Stromal cell of bone marrow (primary cell): ENCODE measurements at places on chromosomes 13 and 19.
A peak's percentile ranks its signal among the peaks of the same experiment; 100 is the strongest.

- no peak for DNase-seq
These were observed 59.6 kb upstream of the NPAS1 start for GRCh38 chr19:46959894-46960556.

DNA sequence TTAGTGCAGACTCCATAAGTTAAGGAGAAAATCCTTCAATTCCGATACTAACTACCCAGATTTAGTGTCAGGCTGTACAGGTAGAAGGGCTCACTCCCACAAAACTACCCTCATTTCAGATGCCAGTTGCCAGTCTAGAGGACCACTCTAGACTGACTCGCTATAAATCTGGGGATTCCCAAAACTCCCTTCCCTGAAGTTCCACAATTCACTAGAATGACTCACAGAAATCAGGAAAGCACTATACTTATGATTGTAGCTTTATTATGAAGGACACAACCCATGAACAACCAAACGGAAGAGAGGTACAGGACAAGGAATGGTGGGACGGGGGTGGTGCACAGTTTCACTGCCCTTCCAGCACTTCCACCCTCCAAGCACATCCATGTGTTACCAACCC, 321.2 kb downstream of the DIAPH3 start:
- DNase-seq, result no peak

DNA sequence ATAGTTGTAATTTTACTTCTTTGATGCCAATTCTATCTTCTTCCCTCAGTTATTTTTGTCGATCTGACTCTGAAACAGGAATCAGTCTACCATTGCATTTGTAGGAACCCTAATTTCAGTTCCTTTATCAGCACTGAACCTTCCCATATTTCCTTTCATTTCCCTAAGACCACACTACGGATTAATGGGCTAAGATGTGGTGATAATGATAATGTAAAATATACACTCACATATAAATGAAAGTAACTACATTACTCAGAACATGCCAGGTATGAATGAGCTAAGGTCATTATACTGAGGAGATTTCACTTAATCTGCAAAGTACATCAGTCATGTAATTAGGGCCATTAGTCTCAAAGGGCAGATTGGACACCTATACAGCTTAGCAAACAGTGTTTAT, 60.2 kb upstream of the RFC3 start:
- DNase-seq, result no peak

DNA sequence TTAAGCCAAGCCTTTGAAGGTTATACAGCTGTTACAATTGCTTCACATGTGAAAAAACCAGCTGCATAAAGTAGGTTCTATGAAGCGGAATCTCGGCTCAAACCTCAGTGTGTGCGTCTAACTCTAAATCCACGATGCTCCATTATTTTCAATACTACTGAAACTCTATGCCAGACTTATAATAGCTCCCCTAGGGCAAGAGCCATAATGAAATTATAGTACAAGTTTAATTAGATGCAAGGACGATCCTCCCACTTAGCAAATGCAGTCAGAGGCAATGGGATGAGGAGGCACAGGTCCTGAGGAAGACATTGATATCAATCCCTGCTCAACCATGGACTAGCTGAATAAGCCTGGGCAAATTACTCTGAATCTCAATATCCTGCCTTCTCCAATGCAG, 31.1 kb downstream of the SLC7A1 start:
- no peak for DNase-seq

GRCh38 chr13:106530171-106530851, 5.2 kb downstream of the EFNB2 start:
- no peak for DNase-seq

DNA sequence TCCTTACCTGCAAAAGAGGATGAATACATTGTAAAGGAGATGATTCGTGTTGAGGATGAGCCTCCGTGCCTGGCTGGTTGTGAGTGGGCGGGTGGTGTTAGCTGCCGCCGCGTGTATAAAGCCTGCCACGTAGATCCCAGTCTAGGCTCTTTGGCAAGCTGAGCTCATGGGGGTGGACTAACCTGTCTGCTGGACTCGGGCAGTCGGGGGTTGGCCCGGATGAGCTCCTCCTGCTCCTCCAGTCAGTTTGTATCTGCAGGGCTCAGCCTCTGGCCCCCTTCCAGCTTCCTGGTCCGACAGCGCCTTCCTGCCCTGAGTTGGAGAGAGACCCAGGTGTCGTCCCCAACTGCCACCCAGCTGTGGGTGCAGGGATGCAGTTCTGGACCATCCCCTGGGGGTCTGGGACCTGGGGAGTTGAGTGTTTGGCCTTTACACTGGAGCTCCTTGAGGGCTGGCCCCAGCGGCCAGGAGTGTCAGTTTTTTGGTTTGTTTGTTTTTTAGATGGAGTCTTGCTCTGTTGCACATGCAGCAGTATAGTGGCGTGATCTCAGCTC, 20.9 kb downstream of the TECR start:
- no peak for DNase-seq

- no peak for DNase-seq
These were observed 71.3 kb downstream of the SLC7A1 start for GRCh38 chr13:29524176-29524575.

- peak; percentile 31 for DNase-seq
These were observed 39.8 kb downstream of the TNFRSF19 start for GRCh38 chr13:23609874-23610576.

DNA sequence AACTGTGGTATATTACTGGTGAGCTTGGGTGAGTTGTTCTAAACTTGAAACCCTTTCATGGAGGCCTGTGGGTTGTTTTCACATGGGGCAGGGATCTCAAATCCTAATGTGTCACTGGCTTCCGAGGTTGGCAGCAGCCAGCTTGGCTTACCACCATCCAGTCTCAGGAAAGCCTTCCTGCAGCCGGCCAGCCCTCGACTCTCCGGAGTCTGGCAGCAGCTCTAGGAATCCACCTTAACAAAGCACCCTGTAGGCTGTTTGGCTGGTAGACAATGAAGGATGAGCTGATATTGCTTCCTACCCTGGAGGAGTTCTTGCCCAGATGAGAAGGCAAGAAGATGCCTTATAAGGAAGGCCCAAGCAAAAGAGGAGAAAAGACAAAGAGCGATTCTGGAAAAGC, 188.3 kb downstream of the KLF12 start:
- no peak for DNase-seq

DNA sequence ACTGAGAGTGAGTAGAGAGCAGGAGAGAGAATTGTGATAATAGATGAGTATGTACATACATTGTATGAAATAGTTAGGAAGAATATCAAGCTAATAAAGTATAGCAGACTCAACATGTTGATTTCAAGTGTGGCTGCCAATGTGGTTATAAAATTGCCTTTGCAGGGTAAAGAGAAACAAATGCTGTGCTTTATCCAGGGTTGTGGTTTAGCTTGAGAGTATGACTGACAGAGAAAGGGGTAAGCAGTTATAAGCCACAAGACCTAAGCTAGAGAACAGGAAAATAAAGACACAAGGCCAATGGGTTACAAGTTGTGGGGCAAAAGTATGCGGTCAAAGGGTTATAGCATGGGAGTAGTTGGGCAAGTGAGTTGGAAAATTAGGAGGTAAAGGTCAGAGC, 1217.5 kb downstream of the DIAPH3 start:
- no peak for DNase-seq

- DNase-seq, result no peak
These were observed 12.7 kb upstream of the FREM2 start for GRCh38 chr13:38674208-38674607.

DNA sequence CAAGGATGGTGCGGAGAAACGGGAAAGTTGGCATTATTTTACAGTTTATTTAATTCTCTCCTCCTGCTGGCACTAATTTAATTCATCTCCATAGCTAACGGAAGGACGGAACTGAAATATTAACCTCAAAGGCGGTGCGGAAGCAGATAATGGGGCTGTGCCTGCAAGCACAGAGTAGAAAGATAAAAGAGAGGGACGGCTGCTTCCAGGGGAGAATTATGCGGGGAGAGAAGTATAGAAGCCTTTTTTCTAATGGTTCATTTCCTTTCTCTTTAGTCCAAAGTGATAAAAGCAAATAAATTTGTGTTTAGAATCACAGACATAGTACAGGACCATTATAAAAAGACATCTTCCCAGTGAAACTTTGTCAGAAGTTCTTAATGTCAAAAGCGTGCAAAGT, 34.5 kb upstream of the UQCRFS1 start:
- DNase-seq, result no peak

- DNase-seq, result peak; percentile 54
These were observed 139.0 kb downstream of the FLT1 start for GRCh38 chr13:28355822-28356371.

GRCh38 chr13:98094678-98095266, 48.1 kb upstream of the FARP1 start:
- DNase-seq, result no peak

- no peak for DNase-seq
These were observed 78.2 kb upstream of the TNFSF11 start for GRCh38 chr13:42495751-42496150.

- no peak for DNase-seq
These were observed 219.5 kb downstream of the DCT start for GRCh38 chr13:94259984-94260383.

- no peak for DNase-seq
These were observed 34.0 kb downstream of the CEBPA start for GRCh38 chr19:33268162-33268991.

DNA sequence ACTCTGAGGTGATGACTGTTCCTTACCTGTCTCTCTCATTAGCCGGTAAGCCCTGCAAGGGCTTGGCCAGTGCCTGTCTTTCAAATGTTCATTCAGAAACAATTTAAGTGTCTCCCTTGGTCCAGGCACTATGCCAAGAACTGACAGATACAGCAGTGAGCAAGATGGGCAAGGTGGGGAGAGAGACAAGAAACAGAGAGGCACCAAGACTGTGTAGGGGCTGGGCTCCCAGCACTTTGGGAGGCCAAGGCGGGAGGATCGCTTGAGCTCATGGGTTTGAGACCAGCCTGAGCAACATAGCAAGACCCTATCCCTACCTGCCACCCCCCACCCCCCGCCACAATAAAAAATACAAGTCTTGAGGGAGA, 1.3 kb upstream of the CCNE1 start:
- DNase-seq, result no peak

- DNase-seq, result no peak
These were observed 119.3 kb downstream of the IRS2 start for GRCh38 chr13:109667056-109667455.
